ENCODE measurements at places on chromosomes 11 and 22.
A peak's percentile ranks its signal among the peaks of the same experiment; 100 is the strongest.

- no peak for DNase-seq
These were observed 879.9 kb upstream of the TENM4 start for GRCh38 chr11:80320765-80321164.

- DNase-seq = no peak
These were observed 40.2 kb upstream of the RBFOX2 start for GRCh38 chr22:36068776-36069344.

GRCh38 chr11:118406599-118407166, 5.3 kb downstream of the ATP5MG start:
- no peak for DNase-seq

DNA sequence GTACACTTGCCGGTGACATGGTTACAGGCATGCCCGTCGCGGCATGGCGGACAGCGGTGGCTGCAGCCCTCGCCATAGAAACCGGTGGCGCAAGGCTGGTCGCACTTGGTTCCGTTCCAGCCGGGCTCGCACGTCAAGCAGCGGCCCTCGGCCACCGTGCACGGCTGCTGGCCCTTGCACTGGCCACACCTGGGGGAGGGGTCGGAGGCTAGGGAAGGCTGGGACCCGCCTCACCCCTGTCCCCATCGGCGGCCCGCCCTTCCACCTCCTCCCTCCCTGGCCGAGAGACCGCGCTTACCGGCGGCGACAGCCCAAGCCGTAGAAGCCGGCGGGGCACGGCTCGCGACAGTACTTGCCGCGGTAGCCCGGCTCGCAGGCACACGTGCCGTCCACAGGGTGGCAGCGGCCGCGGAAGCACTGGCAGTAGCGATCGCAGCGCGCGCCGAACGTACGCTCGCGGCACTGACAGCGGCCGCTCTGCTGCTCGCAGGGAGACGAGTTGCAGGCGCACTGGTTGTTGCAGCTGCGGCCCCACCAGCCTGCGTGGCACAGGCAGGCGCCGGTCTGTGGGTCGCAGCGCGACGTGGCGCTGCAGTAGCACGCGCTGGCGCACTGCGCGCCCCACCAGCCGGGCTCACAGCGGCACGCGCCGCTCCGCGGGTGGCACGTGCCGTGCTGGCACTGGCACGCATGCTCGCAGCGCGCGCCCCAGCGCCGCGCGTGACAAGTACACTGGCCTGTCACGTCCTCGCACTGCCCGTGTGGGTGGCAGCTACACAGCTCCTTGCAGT, 6.7 kb downstream of the SCARF2 start:
- peak; percentile 29 for DNase-seq

- DNase-seq = no peak
These were observed 25.8 kb downstream of the THAP12 start for GRCh38 chr11:76355172-76355571.

DNA sequence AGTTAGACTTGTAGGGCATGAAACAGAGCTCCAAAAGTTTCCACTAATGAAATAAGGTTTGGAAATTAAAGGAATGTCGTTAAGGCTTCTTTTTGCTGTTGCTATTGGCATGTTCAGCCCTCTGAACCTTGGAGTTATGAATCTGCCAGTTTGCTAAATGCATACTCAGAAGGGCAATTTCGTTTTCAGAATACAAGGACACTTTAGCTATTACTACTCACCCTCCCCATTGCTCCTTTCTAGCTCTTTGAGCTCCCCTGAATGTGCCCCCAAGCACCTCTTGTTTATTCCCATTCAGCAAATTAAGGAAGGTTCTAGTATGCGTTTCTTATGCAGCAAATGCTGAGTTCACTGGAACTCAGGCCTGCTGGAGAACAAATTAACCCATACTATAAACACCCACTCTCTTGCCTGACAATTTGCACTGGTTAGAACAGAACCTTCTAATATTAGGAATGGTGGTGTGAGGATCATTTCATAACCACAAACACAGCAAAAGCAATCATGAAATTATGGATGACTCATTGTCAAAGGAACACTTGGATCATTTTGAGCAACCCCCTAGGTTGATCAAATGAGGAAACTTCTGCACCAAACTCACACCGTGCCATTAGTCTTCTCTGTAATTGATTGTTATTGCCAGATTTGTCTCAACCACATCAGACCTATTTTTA, 26.2 kb upstream of the LIN7C start:
- no peak for DNase-seq

- no peak for DNase-seq
These were observed 132.2 kb upstream of the B3GAT1 start for GRCh38 chr11:134544095-134544815.

- DNase-seq = no peak
These were observed 47.3 kb downstream of the QSER1 start for GRCh38 chr11:32939866-32940265.

DNA sequence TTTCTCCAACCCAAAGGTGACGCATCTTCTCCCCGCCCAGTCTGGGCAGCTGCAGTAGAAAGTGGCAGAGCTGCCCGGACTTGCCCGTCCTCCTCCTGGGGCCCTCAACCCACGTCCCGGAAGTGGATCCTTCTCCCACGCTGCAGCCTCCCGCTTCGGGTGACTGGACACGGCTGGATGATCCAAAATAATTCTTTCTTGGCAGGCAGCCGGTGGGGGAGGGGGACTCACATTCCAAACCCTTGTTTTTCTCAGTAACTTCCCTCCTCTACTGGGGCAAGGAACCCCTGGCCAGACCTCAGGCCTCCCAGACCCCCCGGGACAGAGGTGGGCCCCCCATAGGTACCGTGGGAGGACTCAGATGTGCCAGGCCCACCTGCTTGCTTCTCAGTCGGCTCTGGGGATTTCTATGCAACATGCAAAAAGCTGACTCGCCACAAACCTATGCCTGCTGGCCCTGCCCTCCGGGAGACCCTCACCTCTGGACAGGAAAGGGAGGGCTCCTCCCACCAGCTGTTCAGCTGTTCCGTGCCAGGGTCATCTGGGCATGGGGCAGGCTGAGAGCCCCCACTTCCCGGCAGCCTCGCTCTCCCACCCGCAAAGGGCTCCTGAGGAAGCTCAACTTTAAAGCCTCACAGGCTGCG, 1.4 kb downstream of the PLXNB2 start:
- no peak for DNase-seq

GRCh38 chr22:44369293-44369661, 56.5 kb upstream of the SHISAL1 start:
- DNase-seq = no peak

DNA sequence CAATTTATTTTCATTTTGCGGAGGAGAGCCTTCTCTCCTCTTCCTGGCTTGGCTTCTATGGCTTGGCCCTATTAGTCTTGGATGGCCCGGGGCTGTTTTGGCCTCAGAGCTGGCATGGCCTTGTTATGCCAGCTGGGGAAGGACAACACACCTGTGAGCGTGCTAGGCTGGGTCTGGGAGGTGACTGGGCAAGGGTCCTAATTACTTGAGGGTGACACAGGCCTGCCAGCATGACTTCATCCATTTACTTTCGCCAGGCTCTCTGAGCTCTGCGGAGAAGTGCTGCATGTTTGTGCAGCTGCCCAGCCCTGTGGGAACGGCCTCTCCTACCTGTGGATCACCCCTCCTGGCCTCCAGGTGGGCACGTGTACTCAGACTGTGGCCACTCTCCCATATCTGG, 153.6 kb downstream of the SNX19 start:
- no peak for DNase-seq

GRCh38 chr11:61969391-61969758, 1.9 kb upstream of the FTH1 start:
- no peak for DNase-seq

DNA sequence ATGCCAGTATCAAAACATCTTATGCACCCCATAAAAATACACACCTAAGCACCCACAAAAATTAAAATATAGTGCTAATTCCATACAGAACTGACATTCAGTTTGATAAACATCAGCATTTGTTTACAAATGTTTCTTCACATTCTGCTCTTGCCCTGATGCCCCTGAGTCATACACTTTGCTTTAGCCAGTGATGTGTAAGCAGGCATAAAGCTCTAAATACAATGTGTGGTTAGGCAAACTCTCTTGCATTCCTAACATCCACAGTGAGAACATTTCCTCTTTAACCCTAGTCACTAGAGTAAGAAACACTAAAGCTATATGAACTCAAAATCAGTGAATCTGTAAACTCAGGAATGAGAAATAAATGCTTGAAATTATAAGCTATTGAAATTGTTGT, 1060.7 kb downstream of the FAM181B start:
- DNase-seq = no peak

GRCh38 chr22:40674274-40674673, 5.0 kb upstream of the MCHR1 start:
- DNase-seq = no peak

- DNase-seq = no peak
These were observed 42.6 kb downstream of the NEU3 start for GRCh38 chr11:75031224-75031753.

GRCh38 chr22:39410264-39410663, 10.7 kb downstream of the TAB1 start:
- no peak for DNase-seq

DNA sequence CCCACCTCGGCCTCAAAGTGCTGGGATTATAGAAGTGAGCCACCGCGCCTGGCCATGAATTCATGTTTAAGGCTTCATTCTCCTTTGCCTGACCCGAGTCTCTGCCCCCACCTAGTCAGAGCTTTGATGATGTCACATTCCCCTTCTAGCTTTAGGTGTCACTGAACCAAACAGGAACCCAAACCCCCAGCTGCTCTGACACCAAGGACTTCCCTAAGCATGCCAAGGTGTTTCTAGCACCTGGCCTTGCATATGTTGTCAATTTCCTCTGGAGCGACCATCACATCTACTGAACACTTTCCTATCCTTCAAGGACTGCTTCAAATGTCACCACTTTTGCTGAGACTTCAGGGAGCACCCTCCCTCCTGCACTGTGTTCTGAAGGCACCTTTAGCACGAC, 2.3 kb downstream of the F2 start:
- DNase-seq = no peak

GRCh38 chr22:44497218-44497904, 672 bp downstream of the RTL6 start:
- DNase-seq = no peak

GRCh38 chr11:68038718-68039525, at the start of gene TCIRG1:
TCIRG1 (plus strand) TSS chr11:68039025; CDS start chr11:68041272, 2,247 bp downstream.
- DNase-seq = peak; percentile 54

- DNase-seq = no peak
These were observed 14.3 kb downstream of the CLDN5 start for GRCh38 chr22:19509923-19510322.

DNA sequence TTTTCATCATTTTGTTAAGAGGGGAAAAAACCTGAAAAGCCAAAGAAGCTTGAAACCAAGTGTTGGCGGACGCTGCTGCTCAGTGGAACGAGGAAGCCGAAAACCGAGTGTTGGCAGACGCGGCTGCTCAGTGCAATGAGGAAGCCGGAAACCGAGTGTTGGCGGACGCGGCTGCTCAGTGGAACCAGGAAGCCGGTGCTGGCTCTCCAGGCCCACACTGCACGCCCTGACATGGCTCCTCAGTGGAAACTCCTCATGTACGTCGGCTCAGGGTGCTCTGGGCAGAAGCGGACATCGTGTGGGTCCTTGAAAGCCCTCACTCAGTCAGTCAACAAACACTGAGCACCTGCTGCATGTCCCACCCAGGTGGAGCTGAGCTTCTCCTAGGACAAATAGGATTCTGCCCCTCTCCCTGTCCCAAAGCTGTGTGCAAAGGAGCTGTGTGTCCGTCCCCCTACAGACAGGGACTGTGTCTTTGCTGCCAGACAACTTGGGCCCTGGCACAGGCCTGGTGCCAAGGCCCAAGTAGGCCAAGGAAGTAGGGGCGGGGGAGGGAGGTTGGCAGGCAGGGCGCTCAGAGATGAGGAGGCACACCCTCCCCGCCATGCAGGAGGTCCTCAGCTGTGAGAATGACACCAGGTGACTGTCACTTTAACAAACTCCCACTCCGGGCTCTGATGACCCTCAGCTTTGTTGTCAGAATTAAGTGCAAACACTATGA, 37.3 kb downstream of the PHF21B start:
- DNase-seq = no peak

GRCh38 chr11:118148856-118149255, 3.8 kb downstream of the SCN4B start:
- DNase-seq = no peak

DNA sequence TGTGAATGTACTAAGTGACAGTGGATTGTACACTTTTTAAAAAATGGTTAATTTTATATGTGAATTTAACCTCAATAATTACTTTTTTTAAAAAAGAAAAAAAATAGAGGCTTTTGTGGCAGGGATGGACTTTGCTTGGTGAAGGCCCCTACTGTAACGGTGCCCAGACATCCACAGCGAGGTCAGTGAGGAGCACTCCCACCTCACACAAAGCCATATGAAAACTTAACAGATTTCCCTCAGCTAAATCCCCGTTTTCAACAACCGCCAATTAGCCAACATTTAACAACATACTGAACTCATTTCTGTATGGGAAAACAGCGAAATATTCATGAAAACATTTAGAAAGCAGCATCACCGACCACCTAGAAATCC, 642 bp upstream of the C11orf58 start:
- DNase-seq = no peak

DNA sequence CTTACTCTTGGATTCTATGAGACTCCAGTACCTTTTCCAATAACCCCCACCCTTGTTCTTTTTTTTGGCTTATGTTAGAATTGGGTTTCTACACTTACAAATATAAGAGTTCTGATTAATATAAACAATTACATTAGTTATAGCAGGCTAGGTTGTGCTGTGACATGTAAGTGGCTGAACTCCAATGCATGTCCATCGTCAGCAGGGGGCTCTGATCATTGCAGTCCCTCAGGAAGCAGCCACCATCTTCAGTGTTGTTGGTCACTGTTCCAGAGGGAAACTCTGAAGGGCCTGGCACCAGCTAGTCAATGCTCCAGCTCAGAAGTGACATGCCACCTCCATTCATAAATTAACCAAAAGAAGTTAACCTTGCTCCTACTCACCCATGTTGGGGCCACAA, 5.6 kb downstream of the LIPT2 start:
- no peak for DNase-seq

DNA sequence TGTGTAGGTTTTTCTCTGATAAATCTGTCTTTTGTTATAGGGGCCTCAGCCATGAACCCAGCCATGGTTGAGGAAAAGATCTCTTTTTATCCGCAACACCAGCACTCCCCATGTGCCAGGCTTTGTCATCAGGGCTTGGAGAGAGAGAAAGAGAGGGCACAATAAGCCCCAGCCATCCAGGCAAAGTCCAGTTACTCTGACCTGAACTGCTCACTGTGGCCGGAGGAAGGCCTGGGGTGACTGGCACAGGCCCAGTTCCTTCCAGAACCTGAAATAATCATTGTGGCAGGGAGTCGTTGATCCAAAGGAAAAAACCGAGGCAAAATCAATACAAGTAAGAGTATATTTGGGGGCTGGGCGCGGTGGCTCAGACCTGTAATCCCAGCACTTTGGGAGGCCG, 3.9 kb upstream of the ARHGAP8 start:
- DNase-seq = no peak

All from activated T-helper 1 cell treated with anti-CD3 and anti-CD28 coated beads, Interleukin-12 subunit alpha, Interleukin-12 subunit beta, Interleukin-2, Interleukin-4 antibody, amounts not matched to agents 30 ng/mL and 10 ng/mL and 1 ng/mL, durations not matched to agents 14 hours and 24 hours and 36 hours (primary cell).